ENCODE measurements at places on chromosomes 1 and 21.
A peak's percentile ranks its signal among the peaks of the same experiment; 100 is the strongest.

GRCh38 chr1:31432592-31433395, 19.8 kb downstream of the SERINC2 start:
- peak; percentile 51 for DNase-seq

GRCh38 chr1:48674641-48675040, 102.0 kb downstream of the BEND5 start:
- DNase-seq, result no peak

DNA sequence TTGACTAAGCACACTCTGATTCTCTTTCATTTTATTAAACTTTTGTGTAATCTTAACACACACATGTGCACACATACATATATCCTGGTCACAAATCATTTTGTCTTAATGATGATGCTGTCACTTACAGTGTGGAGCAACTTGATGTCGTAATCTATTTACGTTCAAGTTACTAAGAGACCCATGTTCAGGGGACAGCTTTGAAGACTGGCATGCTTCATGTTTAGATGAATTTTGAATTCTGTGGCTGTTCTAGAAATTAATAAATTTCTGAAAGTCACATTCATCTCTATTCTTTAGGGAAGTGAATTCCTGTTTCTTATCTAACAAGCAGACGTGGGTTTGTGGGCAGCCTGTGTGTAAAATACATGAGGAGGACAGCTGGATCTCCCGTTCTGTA, 1637.8 kb downstream of the PLA2G4A start:
- DNase-seq, result no peak

DNA sequence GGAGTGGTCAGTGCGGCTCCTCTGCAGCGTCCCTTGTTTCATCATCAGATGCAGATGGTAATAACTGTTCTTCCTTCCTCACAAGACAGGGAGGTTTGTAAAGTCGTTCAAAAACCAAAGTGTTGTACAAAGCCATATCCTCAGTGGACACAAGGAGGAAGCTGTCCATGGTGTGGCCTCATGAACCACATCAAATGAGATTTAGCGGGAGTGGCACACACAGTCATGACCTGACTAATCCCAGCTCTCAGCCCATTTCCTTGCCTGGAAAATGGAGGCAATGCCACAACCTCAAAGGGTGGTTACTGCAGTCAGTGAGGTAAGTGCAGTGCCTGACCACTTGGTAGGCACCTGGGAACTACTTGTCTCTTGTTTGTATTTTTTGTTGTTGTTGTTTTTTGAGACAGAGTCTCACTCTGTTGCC, 13.4 kb downstream of the ENTREP3 start:
- DNase-seq, result peak; percentile 75

DNA sequence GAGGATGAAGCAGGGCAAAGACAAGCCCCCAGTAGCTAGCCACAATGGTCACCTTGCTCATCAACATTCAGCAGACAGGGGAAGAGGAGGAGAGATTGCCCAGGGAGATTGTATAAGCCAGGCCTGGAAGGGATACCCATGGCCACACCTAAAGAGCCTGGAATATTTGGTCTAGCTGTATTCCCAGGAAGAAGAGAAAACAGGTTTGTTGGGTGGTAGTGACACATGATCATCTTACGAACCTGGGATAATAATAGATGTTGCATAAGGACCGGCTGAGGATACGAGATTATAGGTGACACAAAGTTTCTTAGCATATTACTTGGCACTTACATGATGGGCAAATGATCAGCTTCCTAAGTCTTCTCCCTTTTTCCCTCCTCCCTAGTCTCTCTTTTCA, 95.9 kb downstream of the HHIPL2 start:
- DNase-seq, result no peak

DNA sequence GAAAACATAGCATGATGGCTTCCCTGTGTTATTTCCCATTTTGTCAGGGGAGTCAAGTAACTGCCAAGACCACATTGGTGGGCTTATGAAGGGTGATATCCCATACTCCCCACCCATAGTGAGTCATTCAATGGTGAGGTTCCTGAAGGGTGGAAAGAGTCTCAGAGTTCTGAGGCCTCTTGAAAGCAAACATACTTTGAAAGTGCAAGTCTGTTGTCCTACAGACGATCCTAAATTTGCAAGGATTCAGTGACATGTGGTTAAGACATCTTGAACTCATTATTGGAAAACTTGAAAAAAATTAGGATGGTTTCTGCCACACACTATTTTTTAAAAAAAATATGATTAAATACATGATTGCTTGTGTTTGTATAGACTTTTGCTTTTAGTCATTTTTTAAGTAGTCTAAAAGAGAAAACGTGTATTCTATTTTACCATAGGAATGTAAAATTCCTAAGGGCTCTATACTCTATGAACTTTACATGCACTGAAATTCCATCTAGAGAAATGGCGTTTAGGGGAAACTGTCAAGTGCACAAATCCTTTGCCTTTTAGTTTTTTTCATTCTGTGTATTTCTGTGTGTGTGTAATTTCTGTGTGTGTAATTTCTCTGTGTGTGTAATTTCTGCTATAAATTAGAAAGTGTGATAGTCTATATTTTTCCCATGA, 225.5 kb upstream of the ADAMTS5 start:
- DNase-seq, result no peak

DNA sequence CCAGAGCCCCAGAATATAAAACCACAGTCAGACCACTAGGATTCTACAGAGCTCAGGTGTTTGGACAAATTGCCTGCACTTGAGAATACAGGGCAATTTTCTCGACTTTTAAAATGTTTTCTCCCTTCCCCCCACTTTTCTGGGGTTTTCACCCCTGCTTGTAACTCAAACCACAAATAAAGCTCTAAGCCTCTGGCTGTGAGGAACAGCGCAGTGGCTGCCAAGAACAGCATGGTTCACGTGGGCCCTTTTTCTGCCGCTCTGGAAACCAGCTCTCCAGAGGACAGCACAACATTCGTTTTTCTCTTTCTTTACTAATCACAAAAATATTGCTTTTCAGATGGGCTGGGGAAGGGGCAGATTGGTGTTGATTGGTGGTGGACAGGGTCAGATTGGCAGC, 102.2 kb upstream of the JUN start:
- DNase-seq, result no peak

DNA sequence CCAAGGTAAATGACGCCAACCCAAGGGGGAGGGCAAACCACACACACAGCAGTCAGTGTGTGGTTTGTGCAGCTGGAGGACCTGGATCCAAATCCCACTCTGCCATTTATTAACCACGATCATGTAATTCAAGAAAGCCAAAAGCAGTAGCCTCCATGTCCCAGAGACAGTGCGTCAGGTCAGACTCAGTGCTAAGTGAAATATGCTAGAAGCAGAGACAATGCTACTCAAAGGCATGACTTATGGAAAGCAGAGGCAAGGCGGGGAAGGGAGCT, 13.6 kb downstream of the TTC39A start:
- no peak for DNase-seq

- DNase-seq, result no peak
Measured at GRCh38 chr1:88983791-88984559, 8.5 kb downstream of the KYAT3 start.

GRCh38 chr1:177905686-177906085, 64.2 kb downstream of the SEC16B start:
- DNase-seq, result no peak

DNA sequence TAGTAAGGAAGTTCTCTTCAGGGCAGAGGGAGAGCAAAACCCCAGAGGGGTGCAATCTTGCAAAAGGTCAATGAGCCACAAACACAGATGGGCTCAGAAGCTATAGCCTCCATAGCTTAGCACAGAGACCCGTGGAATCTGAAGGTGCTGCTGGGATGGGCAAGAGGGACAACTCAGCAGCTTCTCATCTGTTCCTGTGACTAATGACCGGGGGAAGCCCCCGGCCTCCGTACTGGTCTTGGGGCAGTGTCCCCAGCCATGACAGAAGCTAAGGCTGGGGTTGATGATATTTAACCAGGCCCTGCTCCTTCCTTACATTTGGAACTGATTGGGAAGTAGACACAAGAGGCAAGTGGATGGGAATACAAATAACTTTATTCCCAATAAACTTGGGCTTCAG, 19.1 kb downstream of the EXOC8 start:
- DNase-seq, result no peak

DNA sequence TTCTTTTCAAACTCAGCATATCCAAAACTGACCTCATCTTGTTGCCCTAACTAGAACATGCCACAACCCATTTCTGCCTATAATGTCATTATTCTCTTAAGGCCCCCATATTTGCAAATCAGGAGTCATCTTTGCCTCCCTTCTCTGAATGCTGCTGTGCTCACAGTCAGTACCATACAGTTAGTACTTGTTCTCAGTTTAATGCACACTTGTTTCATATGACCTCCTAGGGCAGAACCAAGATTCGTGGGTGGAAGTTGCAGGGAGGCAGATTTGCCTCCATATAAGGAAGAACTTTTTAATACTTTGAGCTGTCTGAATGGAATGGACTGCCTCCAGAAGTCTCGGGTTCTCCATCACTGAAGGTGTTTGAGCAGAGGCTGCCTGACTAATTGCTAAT, 9.2 kb downstream of the CAP1 start:
- no peak for DNase-seq

GRCh38 chr1:4792565-4792964, 138.2 kb downstream of the AJAP1 start:
- no peak for DNase-seq

DNA sequence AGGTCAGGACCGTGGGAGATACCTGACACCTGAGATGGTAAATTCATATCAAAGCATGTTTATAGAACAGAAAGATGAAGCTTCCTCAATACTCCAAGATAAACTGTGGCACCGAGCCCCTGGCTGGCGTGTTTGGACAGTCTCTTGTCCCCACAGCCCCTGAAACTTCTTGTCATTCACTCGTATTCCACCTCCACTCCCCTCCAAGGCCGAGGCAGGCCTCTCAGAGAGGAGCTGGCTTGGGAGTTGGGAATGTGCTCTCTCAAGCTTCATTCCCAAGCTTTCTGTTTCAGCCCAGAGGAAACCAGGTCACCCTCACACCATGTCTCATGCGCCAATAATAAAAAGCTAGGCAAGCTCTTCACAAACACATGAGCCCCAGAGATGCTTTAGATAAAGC, 86.1 kb downstream of the NPHP4 start:
- DNase-seq, result no peak

DNA sequence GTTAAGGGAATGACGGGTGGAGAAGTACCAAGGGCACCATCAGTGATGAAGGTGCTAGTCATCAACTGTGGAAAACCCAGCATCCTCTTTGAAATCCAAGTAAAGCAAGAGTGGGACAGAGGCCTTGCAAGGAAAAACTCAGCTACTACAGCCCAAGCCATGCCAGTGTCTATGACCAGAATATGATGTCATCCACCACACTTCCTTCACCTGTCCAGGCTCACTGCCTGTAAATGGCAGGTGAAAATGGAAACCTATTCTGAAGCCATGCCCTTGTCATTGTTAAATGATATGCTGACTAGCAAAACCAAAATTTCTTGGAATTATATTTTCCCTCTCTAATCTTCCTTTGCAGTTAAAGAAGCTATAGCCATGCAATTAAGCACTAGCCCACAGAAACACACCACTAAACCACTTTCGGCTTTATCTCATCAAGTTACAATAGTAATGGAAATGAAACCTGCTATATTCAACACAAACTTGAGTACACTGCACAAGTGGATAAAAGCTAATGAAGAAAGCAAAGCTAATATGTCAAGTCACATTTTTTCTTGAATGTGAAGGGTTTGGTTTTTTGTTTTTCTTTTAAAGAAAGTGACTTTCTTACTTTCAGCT, 96.3 kb upstream of the RALGPS2 start:
- DNase-seq, result no peak

DNA sequence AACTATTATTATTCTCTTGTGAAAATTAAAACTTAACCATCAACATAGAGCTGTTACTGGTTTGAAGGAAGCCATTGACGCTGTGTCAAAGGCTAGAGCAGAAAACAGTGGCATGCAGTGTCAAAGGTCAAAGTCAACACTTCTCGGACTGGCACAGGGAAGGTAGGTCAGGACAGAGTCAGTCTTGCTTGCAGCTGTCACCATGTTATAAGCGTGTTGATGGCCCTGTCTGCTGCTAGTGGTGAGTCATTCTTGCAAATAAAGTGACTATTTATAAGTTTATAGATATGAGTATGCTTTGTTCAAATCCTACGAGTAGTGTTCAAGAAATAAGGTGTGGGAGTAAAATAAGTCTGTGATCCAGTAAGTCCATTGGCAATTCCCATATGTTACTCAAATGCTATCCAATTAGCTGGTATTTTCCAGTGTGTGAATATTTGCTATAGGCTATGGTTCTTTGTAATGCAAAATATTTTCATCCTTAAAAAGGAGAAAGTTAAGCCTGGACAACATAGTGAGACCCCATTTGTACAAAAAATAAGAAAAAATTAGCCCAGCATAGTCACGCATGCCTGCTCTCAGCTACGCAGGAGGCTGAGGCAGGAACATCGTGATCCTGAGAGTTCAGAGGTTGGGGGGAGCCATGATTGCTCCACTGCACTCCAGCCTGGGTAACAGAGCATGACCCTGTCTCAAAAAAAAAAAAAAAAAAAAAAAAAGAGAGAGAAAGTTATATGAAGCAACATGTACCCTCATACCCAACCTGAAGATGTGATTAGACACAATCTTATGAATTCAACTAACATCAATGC, 26.3 kb upstream of the TINAGL1 start:
- no peak for DNase-seq

GRCh38 chr1:5342172-5342571, 650.1 kb downstream of the NPHP4 start:
- no peak for DNase-seq

GRCh38 chr1:184866586-184866985, 107.7 kb downstream of the NIBAN1 start:
- DNase-seq, result no peak

DNA sequence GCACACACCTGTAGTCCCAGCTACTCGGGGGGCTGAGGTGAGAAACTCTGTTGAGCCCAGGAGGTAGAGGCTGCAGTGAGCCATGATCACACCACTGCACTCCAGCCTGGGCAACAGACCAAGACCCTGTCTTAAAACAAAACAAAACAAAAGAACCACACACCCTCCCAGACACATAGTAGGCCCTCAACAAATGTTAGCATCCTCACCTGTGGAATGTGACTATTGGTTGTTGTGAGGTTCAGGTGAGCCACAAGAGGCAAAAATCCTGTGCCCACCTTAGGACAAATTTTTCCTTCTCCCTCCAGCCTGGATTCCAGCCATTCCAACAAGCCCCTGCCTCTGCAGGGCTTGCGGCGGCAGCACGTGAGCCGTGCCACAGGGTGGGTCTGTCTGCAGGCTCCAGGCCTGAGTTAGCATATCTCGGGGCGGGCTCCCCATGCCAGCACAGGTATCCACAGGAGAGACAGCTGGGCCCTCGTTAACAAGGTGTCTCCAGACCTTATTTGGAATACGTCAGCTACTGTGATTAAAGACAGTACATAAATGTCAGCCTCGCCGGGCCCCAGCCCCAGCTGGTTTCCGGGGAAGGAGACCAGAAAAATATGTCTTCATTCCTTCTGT, 17.4 kb downstream of the C1QB start:
- DNase-seq, result no peak

DNA sequence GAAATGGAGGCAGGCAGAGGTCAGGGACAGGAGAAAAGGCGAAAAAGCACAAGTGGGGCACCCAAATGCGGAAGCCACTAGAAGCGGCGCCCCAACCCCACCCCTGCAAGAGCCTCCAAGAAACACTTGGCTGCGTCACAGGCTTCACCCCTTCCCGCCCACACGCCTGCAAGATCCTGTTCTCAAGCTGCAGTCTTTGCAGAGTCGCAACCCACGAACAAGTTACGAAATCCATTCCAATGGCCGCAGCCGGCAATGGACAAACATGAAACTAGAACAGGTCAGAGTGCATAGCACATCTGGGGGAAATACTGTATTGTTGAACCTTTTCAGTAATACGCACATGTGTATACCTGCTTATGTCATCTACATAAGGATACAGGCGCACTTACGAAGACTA, 103.6 kb downstream of the PSMG1 start:
- DNase-seq, result no peak

- DNase-seq, result no peak
Measured at GRCh38 chr1:27664291-27664690, 7.7 kb downstream of the IFI6 start.

- no peak for DNase-seq
Measured at GRCh38 chr1:167605576-167605975, 24.5 kb upstream of the RCSD1 start.
